ENCODE measurements at places on chromosomes 4 and X.

DNA sequence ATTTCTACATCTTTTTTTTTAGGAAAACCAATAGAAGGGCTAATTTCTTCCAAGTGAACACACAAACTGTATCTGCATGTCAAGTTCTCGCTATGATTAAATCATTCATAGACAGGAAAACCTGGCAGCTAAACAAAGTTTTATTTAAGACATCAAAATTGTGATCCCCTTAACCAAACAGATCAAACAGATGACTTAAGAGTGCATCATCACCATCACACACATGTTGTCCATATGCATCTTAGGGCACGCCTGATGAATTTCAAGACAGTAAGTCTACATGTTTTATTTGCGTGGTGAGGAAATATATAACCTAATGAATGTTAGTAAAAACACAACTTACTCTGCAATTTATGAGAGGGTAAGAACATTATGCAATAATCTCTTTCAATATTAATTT is 317.0 kb upstream of the ANXA10 start:
- no peak for DNase-seq

DNA sequence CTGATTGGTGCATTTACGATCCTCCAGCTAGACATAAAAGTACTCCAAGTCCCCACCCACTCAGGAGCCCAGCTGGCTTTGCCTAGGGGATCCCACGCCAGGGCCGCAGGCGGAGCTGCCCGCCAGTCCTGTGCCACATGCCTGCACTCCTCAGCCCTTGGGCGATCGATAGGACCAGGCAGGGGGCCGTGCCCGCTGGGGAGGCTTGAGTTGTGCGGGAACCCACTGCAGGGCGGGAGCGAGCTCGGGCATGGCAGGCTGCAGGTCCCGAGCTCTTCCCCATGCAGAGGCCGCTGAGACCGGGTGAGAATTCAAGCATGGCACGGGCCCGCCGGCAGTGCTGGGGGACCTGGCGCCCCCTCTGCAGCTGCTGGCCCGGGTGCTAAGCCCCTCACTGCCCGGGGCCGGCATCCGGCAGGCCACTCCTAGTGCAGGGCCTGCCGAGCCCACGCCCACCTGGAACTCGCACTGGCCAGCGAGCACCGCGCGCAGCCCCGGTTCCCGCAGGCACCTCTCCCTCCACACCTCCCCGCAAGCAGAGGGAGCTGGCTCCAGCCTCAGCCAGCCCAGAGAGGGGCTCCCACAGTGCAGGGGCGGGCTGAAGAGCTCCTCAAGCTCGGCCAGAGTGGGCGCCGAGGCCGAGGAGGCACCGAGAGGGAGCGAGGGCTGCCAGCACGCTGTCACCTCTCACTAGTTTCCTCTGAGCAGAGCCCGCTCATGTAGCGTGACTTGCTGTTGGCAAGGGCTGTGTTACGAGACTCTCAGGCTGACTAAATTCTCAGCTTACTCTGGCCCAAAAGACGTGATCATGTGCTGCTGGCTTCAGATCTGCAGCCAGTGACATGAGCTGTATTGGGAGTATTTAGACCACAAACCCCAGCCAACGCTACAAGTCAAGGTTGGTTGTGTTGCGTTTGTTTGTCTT is 87.5 kb downstream of the TRAPPC11 start:
- DNase-seq, result no peak

- DNase-seq, result no peak
Observed at GRCh38 chr4:71377561-71377960, 38.7 kb downstream of the SLC4A4 start.

DNA sequence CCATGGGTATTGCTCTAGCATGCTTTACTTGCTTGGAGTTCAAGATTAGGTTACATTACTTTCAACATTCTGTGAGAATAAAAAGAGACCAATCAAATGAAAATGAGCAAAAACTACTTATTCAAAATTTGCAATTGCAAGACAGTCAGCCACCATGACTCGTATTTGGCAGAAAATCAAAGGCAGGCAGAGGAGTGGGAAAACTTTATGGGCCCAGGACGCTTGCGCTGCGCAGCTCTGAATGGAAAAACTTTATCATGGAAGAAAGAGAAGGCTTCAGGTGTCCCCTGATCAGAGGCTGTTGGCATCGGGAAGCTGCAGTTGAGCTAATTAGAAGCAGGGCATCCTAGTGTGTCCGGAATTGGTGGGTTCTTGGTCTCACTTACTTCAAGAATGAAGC is 250.6 kb downstream of the USP46 start:
- DNase-seq, result no peak

DNA sequence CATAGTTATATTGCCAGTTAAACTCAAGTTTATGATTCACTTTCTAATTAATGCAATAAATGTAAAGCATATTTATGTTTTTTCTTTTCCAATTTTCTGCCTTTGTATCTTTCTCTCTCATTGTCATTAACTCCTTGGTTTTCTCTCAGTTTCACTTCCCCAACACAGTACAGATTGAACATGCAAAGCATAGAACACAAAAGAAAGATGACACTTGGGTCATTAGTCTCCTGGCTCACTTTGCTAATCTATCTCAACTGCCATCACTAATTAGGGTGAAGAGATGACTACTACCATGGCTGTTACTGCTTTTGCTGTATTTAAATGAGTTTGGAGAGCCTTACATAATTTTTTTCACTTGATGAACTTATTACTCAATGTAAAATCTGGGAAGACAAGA is 12.3 kb upstream of the NAA11 start:
- no peak for DNase-seq

DNA sequence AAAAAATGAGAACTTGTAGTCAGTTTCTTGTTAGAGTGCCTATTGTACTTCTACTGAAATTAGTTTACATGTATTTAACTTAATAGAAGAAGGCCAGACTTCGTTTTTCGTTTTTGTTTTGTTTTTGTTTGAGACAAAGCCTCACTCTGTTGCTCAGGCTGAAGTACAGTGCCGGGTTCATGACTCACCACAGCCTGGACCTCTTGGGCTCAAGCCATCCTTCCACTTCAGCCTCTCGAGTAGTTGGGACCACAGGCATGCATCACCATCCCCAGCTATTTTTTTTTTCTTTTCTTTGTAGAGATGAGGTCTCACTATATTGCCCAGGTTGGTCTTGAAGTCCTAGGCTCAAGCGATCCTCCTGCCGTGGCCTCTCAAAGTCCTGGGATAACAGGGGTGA is 793.9 kb downstream of the ADGRL3 start:
- DNase-seq, result no peak

DNA sequence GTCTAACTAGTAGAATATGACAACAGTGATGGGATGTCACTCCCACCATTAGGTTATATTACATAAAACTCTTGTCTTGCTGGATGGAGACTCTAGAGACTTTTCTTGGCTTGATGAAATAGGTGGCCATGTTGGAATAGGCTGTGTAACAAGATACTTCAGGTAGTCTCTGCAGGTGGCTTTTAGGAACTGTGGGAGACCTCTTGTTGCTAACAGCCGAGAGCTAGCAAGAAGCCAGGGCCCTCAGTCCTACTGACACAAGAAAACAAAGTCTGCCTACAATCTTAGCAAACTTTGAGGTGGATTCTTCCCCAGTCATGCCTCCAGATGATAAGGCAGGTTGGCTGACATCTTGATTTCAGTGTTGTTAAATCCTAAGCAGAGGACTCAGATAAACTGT is 72.5 kb downstream of the GNL3L start:
- DNase-seq, result no peak

DNA sequence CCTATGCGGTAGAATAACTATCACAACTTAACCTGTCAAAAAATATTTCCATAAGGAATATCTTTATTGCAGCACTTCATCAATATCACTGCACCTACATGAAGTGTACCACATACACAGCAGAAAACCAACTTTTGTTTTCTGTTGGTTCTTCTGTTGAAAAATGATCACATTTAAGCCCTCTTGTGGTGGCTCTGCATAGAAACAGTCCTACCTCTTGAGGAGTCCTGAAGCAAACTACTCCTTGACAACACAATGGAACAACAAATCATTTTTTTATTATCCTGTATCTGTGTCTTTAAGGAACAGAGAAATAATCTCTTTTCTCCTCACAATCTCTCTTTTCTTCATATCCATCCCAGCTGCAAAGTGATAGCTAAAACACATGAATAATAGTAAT is 39.8 kb upstream of the ATOH1 start:
- DNase-seq, result no peak

GRCh38 chr4:96356591-96357370 is 516.9 kb downstream of the PDHA2 start:
- no peak for DNase-seq

DNA sequence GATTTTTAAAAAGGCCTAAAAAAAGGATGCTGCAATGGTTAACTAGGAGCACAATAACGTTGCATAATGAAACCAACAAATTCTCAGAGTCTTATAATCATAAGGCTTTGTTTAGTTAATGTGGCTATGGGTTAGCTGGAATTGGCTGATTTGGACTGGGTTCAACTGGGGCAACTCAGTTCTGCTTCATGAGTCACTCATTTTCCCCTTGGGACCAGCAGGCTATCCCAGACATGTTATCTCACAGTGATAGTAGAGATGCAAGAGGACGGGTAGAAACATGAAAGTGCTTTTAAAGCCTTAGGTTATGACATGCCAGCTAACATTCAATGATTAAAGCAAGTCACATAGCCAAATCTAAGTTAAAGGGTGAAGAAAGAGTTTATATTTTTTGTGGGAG is 189.2 kb upstream of the GK2 start:
- no peak for DNase-seq

DNA sequence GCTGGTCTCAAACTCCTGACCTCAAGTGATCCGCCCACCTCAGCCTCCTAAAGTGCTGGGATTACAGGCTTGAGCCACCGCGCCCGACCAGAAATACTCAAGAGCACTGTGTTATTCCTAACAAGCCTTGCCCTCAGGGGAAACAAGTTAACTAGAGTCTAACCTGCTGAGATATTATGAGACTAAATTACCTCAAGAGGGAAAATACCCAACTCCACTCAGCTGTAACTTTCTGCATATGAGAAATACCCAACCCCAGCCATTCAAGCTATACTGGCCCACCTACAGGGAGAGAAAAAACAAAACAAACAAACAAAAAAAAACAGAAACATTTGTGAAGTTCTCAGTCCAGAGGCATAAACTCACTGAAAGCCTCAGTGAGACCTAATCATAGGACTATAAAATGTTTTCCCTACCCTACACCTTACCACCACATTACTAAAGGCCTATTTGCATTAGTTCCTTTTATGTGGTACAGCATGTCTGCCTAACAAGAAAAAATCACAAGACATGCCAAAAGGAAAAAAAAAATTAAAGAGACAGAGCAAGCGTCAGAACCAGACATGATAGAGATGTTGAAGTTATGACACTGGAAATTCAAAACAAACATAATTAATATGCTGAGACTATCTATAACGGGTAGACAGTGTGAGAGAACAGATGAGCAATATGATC is 876.0 kb downstream of the FSTL5 start:
- DNase-seq, result no peak

GRCh38 chr4:65508168-65508567 is 162.1 kb downstream of the EPHA5 start:
- DNase-seq, result no peak

DNA sequence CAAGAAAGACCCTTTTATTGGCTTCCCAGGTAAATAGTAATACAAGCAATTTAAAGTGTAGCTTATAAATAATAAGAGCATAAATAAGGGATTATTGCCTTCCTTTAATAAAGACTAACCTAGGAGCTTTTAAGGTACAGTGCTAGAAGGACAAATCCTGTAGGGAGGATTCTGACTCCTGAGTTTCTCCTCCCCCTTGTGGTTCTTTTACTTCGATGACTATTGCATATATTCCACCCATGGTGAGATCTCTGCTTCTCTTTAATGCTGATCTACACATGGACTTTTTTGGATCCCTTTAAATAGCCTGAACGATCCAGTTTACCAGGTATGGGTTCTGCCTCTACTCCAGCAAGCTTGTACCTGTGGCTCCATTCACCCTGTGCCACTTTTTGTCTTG is 2.5 kb downstream of the GALNT7 start:
- no peak for DNase-seq

DNA sequence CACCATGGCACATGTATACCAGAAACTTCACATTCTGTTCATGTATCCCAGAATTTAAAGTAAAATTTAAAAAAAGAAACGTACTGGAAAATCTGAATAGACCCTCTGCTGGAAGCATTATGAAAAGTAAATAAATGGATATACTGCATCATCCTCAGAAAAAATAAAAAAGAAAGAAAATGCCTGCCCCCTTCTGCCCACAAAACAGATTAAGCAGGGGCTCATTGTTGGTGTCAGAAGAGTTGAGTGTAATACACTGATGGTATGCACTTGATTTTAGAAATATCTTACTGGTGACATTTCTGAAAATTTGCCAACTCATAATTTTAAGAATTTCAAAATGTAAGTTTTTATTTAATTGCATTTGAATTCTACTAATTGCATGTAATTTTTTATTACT is 77.8 kb downstream of the LRP2BP start:
- no peak for DNase-seq

DNA sequence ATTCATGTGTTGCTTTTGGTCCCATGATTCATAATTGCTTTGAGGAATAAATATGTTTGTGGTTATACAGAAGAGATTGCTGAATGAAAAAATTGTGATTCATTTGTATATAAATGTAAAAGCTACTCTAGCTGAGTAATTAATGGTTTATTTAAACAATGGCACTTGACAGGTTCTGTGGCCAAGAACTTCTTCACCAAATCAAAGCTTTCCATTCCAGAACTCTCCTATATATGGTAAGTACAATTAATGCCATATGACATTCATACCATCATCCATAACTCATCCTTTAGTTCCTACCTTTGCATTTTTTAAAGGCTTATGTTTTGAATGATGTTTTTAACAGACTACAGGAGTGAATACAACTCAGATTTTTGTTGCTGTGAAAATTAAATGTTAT is 105.8 kb downstream of the REPS2 start:
- DNase-seq, result no peak

DNA sequence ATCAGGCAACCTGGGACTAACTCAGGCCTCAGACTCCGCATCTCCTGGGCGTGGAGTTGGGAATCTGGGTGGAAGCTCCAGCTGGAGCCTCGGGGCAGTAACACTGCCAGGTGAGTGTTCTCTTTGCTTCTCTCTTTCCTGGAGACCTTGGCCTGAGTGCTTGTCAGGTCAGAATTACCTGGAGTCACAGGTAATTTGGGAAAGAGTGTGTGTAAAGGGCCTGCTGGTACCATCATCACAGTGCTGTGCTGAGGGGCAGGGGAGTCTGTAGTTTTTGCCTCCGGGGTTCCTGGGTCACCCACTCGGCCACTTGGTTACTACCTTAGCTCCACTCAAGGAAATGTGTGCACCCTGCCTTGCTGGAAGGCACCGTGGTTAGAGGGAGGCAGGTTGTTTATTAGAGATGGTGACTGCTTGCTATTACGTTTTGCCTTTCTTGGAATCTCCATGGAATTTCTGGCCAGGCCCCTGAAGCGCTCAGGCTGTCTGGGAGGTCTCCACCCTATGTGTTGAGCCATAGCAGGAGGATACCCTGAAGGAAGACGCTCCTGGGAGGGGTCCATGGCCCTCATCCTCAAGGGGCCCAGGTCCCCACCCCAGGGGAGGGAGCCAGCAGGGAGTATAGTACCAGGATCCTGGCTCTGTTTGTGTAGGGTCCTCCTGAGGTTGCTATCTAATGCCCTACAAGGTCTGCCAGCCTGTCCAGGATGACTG is 2.9 kb downstream of the GPR78 start:
- no peak for DNase-seq

Measured in nephron progenitor cell (in vitro differentiated cells).